ENCODE measurements at places on chromosomes 13 and 19. TPM values are rescaled to one million over a fixed set of nuclear protein-coding genes. Genes with fewer than 3 reads are reported as not detected.

Gene RYR1
- total RNA-seq, result 34.2 TPM

Gene GRWD1
- total RNA-seq, result 56.7 TPM

Gene ZNF808
- 19.1 TPM for total RNA-seq

Gene CYP4F8
- total RNA-seq, result not detected

Gene ITM2B
- 156 TPM for total RNA-seq

Gene LPAR2
- 16.0 TPM for total RNA-seq

Gene APOC4
- total RNA-seq, result not detected
